Panc1 (cell line): ENCODE measurements at places on chromosomes 6 and 20. TPM values are rescaled to one million over a fixed set of nuclear protein-coding genes. Genes with fewer than 3 reads are reported as not detected.

The CTAGE9 gene
- 0.15 TPM for total RNA-seq

DNA sequence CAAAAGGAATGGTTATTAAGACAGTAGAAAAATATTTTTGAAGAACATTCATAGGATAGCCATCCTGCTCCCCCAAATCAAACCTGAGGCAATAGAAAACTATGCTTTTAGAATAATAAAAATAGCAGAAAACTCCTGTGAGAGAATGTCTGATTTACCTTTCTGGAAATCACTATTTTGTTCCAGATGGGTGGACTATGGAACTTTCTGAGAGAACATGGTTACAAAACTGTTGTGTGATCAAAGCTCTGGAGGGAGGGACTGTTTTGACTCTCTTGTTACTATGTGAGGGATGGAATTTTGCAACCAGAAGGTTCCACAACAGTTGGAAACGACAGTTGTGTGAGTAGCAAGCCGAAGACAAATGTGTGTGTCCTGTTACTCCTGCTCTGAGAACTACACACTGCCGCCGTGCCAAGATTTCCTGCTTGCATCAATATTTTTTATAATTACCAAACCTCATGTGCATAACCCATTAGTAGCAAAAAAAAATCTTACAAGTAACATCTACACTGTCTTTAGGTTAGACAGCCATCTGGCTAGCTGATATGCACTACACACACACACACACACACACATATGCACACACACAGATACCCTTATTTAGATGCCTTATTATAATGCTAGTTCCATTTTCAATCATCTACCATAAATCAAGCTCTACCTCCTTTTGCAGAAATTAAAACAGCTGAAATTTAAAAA lies 11.0 kb upstream of the HIVEP1 start:
- DNase-seq, result no peak

GRCh38 chr6:15994814-15995459 lies 133.9 kb upstream of the MYLIP start:
- DNase-seq, result no peak

The PCMTD2 gene
- total RNA-seq, result 35.0 TPM

DNA sequence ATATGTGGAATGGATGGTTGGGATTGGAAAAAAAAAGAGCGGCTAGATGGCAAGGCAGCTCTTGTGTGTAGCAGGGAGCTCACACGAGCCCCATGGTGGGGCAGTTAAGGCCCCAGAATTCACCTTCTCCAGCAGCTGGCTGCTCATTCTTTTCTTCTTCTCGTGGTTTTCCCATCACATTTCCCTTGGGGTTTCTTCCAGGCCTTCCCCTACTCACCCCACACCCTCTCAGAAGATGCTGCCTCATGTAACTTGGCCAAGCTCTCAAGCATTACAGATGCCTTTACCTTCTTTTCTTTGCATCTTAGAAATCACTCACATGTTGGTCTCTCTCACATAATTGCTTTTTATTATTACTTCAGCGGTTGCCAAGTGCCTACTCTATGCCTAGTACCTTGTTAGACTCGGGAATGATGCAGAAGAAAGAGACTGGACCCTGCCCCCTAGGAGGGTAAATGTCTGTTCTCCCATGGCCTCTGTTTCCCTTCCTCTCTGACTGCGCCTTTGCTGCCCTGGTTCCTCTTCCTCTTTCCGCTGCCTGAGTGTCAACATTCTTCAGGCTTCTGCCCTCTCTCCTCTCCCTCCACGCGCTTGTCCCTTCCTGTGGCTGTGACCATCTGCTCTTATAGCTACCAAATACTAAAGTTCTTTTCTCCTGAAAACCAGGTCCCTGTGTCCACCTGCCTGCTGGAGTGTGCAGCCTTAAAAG lies 28.6 kb downstream of the PPARD start:
- DNase-seq, result no peak

DNA sequence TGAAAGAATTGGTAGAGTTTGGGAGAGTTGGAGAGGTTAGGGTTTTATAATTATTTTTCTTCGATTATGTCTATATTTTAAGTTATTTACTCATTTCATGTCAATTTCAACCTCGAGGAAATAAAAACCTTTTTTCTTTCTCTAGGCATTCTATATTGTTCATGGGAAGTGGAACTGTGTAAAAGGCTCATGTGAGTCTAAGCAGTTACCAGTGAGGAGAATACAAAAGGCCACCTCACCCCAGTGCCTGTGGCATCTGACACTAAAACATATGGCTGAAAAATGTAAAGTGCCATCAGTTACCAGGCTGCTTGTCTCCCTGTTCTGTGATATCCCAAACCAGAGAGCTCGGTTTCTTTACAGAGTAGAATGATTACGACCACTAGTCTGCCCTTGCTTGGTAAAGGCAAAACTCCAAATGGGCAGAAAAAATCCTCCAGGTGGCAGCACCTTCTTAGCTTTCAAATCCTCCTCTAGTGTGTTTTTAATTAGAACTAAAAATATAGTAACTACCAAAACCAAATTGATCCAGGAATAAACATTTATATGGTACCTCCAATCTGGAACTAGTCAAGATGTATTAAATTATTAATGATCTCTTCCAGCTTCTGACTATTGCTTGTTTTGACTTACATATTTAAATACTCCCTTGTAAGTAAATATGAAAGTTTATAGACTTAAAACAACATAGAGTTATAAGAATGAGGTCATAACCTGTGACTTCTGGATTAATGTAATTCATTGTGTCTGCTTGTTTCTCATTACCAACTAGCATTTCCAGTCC lies 122.6 kb upstream of the MCHR2 start:
- DNase-seq, result peak; percentile 56

DNA sequence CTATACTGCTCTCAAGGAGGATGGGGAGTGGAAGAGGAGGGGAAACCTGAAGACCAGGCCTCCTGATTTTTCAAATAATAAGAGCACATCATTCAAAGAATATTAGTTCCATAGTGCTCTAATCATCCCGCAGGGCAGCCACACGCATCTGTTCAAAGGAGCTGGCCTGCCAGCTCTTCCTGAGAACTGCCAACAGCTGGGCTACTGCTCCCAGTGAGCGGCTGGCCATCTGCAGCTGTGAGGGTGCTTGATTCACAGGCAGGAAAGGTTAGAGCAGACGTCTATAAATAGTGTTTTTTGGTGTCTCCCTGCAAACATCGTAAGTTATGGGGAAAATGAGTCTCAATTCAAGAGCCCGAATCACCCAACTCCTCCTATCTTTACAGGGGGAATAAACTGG lies 17.3 kb downstream of the NSFL1C start:
- DNase-seq, result no peak

GRCh38 chr6:107731422-107732319 lies 92.4 kb downstream of the SCML4 start:
- DNase-seq, result no peak

DNA sequence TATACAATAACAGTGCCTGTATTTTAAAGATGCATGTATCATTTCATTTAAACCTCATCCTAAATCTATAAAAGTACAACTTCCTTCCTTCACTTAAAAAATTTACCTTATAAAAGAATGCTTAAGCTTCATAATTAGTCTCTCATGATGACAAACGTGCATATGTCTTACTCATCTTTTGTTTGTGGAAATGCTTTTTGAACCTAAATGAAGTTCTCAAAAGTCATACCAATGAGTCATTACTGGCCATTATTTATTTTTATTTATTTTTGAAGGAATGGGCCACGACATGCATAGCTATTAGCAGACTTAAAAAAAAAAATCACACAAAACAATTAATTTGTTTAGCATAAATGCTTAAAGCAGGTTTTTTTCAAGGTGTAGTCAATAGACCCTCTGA lies 3.7 kb downstream of the TFB1M start:
- no peak for DNase-seq

DNA sequence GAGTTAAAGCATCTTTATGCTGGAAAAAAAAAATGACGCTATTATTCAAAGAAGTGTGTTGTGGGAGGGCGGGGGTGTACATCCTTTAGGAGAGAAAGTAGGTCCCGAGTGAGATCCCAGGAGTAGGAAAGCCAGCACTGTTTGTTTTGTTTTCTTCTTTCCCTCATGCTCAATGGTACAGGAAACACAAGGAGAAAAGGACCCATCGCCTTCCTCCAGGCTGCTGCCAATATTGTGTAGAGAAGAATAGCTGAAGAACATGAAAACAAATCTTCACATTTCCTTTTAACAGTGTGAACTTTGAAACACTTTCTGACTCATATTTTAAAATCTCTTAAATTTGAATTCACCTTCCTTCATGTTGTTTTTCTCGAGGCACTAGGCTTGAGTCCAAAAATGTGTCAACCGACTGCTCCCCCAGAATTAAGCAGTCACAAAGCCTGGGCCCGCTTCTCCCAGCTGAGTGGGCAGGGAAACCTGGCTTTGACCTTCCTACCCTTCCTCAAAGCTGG lies 22.3 kb downstream of the PPP1R16B start:
- DNase-seq, result no peak

The ZNF311 gene
- 0.39 TPM for total RNA-seq

DNA sequence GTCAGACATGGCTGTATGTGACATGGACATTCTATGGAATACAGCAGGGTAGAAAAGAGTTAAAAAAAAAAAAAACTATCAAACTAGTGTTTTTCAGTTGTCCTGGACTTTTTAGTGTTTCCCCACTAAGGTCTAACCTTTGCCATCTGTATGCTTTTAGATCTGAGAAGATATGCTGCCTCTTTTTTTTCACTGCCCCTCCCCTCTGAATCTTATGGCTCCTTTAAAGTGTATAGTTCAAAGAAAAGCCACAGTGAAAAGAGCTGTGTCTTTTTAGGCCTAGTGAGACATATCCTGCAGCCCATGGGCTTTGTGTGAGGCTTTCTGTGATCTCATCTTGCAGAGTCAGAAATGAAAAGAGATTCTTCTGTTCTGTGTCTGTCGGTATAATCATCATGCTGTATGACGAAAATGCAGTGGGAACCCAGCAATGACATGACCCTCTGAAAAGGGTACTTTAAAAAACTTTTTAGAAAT lies 29.3 kb downstream of the ADGRG6 start:
- DNase-seq, result no peak

DNA sequence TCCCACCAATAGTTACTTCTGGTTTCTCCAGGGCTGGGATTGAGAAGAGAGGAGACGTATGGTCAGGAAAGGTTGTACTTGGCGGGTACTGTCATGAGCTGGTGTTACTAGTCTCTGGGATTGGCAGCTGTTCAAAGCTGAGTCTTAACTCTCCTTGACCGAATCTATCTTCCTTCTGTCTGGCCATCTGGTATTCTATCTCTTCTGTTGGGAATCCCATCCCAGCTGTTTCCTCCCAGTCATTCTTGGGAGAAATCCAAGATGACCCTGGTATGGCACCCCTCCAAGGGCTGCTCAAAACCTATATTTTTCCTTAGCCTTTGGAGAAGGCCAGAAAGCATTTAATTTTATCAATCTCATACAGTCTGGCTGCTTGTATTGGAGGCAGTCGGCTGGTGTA lies 287.0 kb upstream of the CHD6 start:
- DNase-seq, result no peak

GRCh38 chr6:139472351-139473015 lies 98.0 kb upstream of the CITED2 start:
- DNase-seq, result no peak

- no peak for DNase-seq
Observed at GRCh38 chr6:170068496-170068895, 222.4 kb downstream of the DLL1 start.

- no peak for DNase-seq
Observed at GRCh38 chr6:160895562-160895961, 96.0 kb upstream of the MAP3K4 start.

GRCh38 chr20:38418509-38419204 lies 16.5 kb downstream of the SNHG17 start:
- DNase-seq, result no peak

The RAMACL gene
- 0.13 TPM for total RNA-seq

The C2 gene
- total RNA-seq, result 1.0 TPM

DNA sequence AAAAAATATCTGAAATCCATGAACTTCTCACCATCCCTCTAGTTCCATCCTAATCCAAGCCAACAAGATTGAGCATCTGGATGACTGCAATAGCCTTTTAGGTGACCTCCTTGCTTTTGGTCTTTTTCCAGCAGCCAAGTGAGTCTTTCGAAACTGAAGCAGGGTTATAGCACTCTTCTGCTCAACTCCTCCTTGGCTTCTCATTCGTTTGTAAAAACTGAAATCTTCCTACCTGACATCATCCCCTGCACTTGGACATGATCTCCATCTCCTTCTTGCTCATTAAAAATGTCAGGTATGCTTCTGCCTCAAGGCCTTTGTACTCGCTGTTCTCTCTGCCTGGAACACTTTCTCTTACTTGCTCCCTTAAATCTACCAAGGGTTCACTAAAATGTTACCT lies 46.0 kb downstream of the STX7 start:
- no peak for DNase-seq

The TREML2 gene
- not detected for total RNA-seq

- DNase-seq, result no peak
Observed at GRCh38 chr6:163387317-163387716, 27.2 kb upstream of the QKI start.

DNA sequence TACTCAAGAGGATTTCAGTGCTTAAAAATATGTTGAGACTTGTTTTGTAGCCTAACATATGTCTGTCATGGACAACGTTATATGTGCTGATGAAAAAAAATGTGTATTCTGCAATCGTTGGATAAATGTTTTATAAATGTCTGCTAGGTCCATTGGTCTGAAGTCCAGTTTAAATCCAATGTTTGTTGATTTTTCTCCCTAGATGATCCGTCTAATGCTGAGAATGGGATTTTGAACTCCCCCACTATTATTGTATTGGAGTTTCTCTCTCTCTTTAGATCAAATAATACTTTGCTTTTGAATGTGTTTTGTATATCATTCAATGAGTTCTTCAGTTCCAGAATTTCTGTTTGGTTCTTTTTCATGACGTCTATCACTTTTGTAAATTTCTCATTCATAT lies 44.9 kb downstream of the CYB5R4 start:
- DNase-seq, result no peak

The PLTP gene
- total RNA-seq, result 17.7 TPM

GRCh38 chr6:111591901-111592461 lies 13.7 kb downstream of the TRAF3IP2 start:
- no peak for DNase-seq

DNA sequence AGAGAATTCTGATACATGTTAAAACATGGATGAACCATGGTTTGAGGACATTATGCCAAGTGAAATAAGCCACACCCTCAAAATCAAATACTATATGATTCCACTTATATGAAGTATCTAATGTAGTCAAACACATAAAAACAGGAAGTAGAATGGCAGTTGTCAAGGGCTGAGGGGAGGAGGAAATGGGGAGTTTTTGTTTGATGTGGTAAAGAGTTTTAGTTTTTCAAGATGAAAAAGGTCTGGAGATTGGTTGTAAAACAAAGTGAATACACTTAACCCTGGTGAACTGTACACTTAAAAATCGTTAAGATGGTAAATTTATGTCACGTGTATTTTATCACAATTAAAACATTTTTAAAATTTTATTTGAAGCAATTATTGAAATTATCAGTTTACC lies 127.4 kb upstream of the GRIK2 start:
- no peak for DNase-seq

GRCh38 chr20:15179381-15179780 lies 842.0 kb upstream of the FLRT3 start:
- DNase-seq, result no peak

DNA sequence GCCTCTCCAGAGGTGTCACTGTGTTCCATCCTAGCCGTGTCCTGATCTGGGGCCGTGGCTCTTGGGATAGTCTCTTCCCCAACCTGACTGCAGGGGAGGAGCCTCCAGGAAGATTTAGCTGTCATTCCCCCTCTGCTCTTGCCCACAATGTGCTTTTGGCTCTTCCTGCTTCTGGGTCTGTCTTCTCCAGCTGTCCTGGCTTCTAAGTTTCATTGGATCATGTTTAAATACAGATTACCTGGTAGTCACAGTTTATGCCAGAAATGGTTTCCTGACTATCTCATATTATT lies 139.1 kb downstream of the ZDHHC14 start:
- DNase-seq, result no peak

The GJA10 gene
- total RNA-seq, result not detected

- DNase-seq, result no peak
Observed at GRCh38 chr6:1144842-1145767, 166.8 kb upstream of the FOXQ1 start.

The LY86 gene
- not detected for total RNA-seq
